ENCODE measurements at places on chromosomes 3 and 15.
A peak's percentile ranks its signal among the peaks of the same experiment; 100 is the strongest.

DNA sequence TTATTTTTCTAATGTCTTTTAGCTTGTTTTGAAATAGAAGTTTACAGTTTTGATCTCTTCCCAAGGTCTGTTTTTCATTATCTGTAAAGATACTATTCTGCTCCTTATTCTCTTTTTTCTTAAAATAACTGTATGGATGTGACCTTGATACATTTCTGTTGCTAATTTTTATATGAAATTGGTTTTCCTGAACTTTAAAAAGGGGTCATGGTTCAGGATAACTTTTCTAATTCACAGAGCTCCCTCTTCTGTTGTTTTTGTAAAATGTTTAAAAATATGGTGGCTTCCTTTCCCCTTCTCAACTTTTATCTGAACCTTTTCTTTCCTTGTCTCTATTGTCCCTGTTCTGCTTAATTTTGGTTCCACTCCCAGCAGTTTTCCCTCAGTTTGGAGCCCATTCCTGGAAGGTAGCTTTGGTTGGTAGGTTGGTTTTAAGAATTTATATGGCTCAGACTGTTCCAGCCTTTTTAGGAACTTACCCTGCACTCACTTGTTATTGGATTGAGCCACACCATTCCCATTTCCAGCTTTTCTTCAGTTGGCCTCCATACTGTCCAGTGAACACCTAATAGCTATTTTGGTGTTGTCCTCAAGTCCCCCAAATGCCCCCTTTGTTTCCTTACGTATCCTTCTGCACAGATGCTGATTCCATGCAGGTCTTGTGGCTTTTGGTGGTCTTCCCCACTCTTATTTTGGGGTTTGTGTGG, 70.3 kb downstream of the SLMAP start:
- no peak for DNase-seq

- DNase-seq: no peak
Observed at GRCh38 chr3:58434168-58434504, 504 bp upstream of the PDHB start.

GRCh38 chr15:25899870-25900269, 36.7 kb upstream of the ATP10A start:
- no peak for DNase-seq

- no peak for DNase-seq
Observed at GRCh38 chr3:161975201-161975600, 478.6 kb downstream of the OTOL1 start.

DNA sequence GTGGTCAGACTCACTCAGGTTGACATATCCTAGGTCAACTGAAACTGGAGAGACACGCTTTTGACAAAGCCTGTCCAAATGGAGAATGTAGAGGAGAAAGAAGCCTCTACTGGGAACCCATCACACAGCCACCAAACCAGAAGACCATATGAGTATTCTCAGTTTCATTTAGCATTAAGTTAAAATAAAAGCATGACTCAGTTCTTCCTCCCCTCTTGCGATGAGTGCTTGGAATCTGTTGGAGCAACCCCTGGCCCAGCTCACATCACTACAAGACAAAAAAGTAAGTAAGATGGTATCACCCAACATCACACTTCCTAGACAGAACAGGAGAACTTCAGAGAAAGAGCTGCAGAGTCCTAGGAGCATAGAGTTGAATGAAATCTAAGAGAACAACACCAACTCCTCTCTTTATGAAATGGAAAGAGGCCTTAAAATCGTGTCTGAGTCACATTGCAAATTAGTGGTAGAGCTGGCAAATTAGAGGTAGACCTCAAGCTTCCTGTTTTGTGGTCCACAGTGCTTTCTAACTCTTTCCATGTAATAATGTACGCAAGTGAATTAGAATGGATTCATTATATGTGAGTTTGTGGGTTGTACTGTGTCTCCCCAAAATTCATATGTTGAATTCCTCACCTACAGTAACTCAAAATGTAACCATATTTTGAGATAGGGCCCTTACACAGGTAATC, 51.2 kb downstream of the FGF12 start:
- DNase-seq: no peak

DNA sequence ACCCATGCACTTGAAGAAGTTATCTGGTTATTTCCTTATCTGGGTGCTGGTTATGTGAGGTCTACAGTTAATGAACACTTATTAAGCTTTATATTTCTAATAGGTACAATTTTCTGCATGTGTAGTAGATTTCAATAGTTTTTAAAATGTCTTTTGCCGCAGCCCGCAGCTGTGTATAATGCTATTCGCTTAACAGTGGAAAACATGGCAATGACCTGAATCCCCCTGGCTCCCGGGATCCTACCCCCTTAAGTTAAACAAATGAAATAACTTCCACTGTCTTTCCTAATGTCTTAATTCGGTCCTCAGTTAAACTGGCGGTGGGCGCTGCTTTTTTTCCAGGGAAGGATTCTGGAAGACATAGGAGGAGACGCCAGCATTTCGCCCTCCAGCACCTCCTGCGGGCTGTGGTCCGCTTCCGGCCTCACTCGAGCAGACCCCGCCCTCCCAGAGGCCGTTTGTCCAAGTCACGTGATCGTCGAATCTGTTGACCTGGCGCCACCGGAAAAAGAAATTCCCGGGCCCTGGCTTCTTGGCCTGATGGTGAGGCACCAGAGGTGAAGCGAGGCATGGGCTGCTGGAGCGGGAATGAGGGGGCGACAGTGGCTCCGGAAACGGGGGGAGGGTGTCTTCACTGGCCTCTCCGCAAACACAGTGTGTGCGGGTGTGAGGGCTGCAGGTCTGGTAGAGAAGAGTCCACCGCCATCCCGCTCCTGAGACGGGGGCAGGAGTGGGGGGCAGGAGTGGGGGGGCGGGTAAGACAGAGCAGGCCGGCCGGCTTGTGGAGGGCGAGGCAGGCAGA, 45.6 kb upstream of the CSPG4 start:
- peak; percentile 81 for DNase-seq

DNA sequence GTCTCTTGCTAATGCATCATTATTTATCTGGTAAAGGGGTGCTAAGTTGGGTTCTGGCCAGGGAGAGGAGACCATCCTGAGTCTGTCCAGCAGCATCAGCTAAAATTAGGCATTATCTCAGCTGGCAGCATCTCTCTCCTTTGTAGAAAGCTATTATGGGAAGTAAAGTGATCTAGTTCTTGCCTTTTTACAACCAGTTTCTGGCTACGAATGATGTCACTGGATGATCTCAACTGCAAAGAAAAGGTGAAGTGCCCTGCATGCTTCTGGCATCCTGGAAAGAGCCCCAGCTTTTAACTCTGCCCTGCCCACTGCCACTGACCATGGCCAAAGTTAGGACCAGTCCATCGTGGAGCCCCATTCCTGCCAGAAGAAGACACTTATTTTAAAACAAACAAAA, 37.1 kb upstream of the IL12A start:
- DNase-seq: no peak

- no peak for DNase-seq
Observed at GRCh38 chr3:150331978-150332568, 76.0 kb upstream of the TSC22D2 start.

DNA sequence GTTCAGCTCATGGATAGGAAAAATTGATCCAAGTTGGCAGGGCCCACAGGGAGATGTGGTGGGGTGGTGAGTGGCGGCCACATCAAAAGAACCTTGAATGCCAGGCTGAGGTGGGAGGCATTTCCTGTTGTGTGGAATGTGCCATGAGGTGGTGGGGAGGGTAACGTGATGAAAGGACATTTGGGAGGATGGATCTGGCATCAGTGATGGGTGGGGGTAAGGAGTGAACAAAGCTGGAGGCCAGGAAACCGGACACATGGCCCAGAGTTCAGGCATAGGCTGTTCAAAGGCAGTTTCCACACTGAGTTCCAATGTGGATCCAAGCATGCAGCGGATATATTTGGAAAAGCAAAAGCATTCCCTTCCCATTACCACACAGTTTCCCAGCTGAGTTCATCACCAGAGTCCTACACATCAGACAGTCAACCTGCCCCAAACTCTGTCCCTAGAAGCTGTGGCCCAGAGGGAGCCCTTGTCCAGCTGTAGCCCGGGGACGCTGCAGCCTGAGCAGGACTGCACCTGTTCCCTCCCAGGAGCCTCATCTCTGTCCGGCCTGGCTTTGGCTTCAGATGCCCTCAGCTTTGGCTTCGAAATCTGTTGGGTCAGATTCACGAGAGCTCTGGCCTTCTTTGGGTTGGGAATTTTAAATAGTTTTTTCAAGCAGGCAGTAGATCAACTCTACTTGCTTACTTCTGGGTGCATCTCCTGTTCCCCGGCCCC, 37.8 kb upstream of the GOLGA6B start:
- DNase-seq: no peak

DNA sequence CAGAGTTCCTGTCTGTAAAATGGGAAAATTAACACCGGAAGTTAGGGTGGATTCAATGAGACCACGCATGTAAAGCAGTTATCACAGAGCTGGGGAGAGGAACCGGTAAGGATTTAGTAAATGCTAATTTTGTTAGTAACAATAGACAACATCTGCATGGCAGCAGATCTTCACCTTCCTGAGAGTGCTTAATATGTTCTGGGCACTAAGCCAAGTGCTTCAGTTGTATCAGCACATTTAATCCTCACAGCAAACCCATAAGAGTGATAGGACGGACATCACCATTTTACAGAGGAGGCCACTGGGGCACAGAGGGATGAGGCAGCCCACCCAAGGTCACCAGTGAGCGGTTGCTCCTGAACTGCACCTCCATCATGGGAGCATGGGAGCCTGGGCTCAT, 189.4 kb downstream of the WNT5A start:
- no peak for DNase-seq

DNA sequence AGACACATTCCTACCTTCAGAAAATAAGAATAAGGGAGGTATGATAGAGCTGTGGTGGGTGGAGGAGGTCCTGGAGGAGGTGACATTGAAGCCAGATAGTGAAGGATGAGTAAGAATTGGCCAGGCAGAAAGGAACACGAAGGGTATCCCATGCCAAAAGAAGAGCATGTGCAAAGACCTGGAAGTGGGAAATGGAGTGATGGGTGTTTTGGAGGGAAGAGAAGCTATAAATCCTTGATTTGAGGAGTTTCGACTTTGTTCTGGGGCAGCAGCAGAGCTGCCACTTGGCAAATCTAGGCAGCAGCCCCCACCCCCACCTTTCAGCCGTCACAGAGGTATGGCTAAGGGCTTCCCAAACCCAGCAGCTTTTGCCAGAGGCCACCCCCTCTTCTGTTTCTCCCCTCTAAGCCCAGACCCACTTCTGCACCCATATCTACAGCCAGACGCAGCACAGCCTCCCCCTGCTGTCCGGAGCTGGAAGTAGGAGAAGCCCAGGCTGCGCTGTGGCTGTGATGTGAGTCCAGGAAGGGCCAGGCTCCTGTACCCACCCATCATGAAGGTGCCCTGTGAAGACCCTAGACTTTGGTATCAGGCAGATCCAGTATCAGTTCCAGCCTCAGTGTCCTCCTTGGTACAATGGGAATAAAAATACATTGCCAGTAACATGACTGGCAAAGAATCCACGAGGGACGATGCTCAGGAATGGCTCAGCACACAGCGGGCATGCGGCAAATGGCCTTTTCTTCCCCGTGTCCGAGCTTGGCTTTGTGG, 188.7 kb upstream of the LINGO1 start:
- no peak for DNase-seq

DNA sequence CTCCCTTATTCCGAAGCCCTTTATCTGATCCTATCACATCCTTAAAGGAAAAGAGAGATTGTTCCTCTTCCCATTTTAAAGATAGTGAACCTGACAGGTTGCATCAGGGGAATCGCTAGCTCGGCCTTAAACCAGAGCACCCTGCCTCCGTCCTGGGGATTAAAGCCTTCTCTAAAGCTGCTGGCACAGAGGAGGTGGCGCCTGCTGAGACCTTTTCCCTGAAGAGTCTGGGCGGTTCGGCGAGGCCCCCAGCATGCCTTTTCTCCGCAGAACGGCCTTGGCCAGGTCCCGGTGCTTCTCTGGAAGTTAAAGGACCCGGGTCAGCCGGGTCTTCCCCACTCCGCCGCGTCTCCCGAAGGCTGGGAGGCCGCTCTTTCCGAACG, 593 bp downstream of the FAM219B start:
- DNase-seq: no peak

Measured in cerebellar nuclear complex (tissue), 1 donor.